A549 (cell line): ENCODE measurements at places on chromosomes 1 and 21.
A peak's percentile ranks its signal among the peaks of the same experiment; 100 is the strongest.

DNA sequence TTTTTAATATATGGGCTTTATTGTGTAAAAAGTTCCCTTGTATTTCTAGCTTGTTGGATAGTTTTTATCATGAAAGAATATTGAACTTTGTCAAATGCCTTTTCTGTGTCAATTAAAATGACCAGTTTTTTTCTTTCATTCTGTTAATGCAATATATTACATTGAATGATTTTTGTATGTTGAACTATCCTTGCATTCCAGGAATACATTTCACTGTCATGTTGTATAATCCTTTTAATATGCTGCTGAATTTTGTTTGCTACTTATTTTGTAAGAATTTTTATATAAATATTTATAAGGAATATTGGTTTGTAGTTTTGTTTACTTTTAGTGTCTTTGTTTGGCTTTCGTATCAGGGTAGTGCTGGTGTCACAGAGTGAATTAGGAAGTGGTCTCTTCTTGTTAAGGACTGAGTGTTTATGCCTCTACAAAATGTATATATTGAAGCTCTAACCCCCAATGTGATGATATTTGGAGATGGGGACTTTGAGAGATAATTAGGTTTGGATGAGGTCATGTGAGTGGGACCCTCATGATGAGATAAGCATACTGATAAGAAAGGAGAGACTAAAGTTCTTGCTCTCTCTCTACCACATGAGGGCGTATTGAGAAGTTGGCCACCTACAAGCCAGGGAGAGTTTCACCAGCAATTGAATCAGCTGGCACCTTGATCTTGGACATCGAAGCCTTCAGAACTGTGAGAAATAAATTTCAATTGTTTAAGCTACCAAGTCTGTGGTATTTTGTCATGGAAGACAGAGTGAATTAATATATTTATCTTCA lies 12.0 kb upstream of the SLAMF6 start:
- no peak for DNase-seq

DNA sequence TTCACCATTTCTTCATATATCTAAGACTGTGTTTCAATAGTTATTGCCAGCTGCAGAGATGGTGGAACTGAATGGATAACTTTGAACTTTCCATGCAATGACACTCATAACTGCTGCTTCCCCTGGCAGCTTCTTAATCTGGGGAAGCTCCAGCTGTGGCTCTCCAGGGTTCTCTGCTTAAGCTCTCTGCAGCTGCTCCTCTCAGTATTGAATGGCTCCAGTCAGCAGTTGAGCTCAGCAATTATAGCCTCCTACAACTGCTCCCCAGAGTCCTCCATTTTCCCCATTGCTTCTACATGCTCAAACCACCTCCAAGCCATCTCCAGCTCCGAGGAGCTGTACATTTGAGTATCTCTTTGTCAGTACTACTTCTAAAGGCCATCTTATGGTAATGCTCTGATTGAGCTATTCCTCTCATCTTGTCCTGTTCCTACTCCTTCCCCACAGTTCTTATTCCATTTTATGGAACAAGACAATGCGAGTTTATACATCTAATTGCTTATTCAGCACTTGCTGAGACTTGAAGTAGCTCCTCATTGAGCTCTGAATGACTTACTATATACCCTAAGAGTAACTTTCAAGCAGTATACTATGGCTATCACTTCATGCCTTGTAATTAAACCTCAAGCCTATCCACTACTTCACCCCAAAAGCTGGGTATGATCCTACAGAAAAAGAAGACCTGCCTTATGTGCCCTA lies 362.4 kb downstream of the NEGR1 start:
- no peak for DNase-seq

DNA sequence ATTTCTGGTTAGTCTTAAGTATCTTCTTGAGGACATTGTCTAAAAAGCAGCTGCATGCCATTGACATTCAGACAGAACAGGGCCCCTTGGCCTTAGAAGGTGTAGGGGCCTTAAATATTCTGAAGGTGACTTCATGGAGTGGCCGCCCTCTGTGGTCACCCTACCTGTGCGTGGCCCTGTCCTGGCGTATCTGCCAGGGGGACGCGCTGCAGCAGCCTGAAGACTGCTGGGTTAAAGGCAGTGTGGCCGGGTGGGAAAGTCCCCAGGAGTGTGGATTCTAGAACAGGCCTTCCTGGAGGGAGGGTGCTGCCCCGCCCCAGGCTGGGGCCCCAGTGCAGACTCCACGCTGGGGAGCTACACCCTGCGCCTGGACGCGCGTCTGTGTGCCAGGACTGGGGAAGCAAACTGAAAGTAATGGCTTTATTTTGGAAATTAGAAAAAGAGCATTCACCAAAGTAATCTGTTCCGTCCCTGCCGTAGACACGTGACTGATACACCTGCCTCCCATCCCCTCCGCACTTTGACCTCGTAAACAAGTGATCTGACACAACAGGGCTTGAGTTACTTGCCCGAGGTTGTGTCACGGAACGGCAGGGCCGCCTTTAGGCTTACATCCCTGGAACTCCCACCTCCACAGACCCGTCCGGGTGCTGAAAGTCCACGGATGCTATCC lies 1.8 kb downstream of the AGPAT3 start:
- no peak for DNase-seq

- DNase-seq = no peak
Measured at GRCh38 chr1:171654201-171654941, 1.9 kb upstream of the MYOC start.

- DNase-seq = no peak
Measured at GRCh38 chr1:93358293-93358692, 12.6 kb downstream of the DR1 start.

- DNase-seq = no peak
Measured at GRCh38 chr1:192973988-192974387, 85.2 kb downstream of the UCHL5 start.

DNA sequence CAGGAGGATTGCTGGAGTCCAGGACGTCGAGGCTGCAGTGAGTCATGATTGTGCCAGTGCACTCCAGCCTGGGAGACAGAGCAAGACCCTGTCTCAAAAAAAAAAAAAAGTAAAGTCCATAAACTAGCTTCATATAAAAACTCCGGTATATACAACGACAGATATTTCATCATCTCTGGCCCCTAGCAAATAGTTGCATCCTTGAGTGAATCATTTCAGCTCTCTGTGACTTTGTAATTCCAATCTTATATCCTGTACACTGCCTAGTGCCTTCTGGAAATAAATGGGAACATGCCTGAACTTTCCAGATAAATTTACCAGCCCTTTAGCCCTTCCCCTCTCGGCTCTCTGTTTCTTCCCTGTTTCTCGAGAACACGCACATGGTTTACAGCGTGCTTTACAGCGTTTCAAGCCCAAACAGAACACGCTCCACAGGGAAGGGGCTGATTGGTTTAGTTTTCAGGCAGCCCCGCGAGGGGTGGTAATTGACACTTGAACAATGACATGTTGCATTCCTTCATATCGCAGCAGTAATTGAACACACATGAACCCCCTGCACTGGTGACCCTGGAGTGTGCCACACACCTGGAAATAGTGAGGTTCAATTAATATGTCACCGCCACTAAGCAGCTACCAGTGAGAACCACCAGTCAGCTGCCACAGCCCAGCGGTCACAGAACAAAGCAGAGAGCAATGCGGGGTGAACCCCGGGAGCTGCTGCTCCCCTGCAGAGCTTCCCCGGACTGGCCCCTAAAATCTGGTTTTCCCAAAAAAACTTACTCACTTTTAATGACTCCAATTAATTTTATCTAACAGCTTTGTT lies 35.7 kb upstream of the SIM2 start:
- DNase-seq = no peak

- DNase-seq = no peak
Measured at GRCh38 chr1:247441606-247442005, 16.3 kb downstream of the OR2B11 start.

- no peak for DNase-seq
Measured at GRCh38 chr1:244218220-244218619, 167.1 kb downstream of the ZBTB18 start.

DNA sequence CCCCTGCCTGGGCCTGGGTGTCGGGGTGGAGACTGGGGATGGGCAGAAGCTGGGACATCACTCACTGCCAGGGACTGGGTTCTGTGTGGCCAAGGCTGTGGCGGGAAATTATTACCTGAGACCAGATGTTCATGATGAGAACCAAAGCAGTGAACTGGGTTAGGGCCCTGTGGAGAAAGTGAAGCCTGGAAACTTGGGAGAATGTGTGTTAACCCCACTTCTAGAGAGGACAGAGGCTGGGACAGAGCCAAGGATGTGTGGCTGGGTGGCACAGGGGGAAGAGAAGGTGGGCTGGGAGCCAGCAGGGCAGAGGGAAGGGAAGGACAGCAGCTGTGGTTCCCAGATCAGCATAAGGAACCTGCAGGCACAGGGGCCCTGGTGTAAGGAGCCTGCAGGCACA lies 31.3 kb downstream of the CNIH3 start:
- DNase-seq = no peak

DNA sequence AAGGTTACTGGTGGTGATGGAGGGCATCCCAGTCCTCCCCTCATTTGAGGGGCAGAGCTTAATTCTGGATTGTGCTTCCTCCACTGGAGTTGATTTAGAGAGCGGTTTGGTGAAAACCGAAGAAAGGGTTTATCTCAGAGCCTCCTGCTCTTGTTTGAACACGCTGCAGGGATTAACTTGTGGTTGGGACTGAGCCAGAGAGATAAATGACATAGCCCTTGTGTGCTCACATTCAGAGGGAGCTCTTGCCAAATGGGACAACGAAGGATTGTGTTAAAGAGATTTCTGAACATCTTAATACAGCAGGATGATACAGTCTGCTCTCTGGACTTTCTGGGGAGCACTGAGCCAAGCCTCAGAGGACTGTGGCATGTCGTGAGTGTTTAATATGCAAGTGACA lies 308.2 kb downstream of the DISC1 start:
- DNase-seq = no peak

GRCh38 chr1:91736715-91737615 lies 149.0 kb downstream of the TGFBR3 start:
- DNase-seq = peak; percentile 79
